Esophagus mucosa (tissue), 1 donor: ENCODE measurements at places on chromosomes 4 and X. TPM values are rescaled to one million over a fixed set of nuclear protein-coding genes. Genes with fewer than 3 reads are reported as not detected.

DNA sequence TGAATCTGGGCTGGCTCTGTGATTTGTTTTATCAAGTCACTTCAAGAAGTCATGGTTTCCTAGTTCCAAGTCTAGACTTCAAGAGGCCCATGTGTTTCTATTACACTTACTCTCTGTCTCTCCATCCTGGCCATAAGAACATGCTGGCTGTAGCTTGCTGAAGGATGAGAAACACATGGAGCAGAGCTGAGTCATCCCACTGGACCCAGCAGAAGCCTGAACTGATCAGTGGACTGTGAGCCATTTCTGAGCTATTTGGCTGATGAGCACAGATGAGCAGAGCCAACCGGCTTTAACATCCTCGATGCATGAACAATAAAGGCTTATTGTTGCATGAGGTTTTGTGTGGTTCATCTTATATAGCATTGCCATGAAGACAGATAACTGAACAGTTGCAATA is 290.6 kb upstream of the BOD1L1 start:
- no peak for ATAC-seq

GRCh38 chrX:83934220-83934619 is 73.3 kb downstream of the CYLC1 start:
- no peak for ATAC-seq

GRCh38 chr4:14518136-14518535 is 484.1 kb upstream of the CPEB2 start:
- no peak for ATAC-seq

DNA sequence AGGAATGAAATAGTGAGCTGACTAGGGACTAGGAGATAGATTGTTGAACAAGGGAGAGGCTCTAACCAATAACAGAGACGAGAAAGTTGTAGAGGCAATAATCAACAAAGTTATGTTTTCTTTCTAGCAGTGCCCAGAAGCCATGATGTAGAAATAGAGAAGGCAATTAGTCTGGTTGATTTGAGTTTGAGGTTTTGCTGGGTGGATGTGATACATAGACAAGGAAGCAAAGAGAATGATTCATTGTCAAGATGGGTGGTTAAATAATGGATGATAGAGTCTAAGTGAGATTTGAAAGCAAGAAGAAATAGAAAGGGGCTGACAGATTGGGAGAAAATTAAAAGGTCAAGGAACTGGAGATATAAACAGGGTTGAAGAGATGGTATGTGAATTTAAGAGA is 11.2 kb downstream of the RBM41 start:
- no peak for ATAC-seq

GRCh38 chrX:2162695-2163094 is 338.1 kb downstream of the DHRSX start:
- ATAC-seq = no peak

DNA sequence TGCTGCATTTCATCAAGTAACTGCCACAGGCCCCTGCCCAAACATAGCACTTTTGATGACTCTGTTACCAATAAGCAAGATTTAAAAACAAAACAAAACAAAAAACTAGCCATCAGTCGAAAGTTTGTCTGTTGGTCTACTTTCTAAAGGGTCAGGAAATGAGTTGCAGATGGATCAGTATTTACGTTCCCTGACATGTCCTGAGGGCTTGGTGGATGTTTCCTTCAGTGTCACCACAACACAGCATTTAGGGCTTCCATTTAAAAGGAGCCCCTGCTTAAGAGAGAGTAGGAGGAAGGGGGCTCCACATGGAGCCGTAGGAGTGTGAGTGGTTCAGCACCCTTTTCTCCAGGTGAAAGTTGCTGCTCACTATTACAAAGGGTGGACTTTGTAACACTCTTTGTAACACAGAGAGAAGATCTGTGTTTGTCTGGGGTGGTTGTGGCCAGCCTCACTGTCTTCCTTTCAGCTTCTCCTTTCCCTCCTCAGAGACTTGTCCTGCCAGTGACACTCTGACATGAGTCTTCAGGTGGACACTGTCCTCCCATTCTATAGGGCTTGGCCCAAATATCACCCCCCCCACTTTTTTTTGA is 167.5 kb upstream of the PDE5A start:
- no peak for ATAC-seq

DNA sequence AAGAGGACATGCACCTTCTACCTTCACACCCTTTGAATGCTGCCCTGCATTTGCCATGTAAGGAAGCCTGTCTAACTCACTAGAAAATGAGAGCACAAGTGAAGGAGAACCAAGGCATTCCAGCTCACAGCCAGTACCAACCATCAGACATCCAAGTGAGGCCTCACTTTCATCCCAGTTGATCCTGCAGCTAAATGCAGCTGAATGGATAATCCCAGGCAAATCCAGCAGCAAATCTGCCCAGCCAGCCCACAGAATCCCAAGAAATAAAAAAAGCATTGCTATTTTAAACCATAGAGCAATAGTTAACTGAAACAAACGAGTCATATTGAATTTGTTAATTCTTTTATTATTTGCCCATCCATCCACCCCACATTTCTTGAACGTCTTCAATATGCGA is 112.5 kb downstream of the C4orf33 start:
- ATAC-seq = no peak

DNA sequence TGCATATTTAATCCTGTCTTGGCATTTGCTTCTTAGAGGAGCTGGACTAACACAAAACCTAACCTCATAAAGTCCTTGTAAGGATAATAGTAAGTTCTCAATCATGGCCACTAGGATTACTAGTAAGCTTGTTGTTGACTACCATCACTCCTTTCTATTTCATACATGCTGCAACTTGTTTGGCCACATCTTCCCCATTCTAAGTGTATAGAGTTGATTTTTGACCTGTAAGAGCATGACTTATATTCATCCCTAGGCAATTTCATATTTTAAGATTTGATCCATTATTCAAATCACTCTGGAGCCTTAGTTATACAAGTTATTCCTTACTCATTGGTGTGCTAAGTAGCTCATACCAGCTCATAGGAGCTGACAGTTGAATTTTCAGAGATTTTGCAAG is 109.4 kb downstream of the EFHC2 start:
- ATAC-seq = peak; percentile 90

DNA sequence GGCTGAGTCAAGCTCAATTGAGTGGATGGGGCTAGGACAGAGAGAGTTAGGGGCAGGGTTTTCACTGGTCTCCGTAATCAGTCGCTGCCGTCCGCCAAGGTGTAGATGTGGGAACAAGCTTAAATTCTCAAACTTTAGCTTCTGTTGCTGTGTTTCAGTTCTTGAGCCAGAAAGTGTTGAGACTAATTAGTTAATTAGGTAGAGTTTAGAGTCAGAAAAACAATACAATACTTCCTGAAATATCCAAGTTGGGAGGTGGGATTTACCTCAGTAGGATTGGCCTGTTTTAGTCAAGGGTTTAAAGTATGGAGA is 1.1 kb upstream of the UBE2D3 start:
- no peak for ATAC-seq

DNA sequence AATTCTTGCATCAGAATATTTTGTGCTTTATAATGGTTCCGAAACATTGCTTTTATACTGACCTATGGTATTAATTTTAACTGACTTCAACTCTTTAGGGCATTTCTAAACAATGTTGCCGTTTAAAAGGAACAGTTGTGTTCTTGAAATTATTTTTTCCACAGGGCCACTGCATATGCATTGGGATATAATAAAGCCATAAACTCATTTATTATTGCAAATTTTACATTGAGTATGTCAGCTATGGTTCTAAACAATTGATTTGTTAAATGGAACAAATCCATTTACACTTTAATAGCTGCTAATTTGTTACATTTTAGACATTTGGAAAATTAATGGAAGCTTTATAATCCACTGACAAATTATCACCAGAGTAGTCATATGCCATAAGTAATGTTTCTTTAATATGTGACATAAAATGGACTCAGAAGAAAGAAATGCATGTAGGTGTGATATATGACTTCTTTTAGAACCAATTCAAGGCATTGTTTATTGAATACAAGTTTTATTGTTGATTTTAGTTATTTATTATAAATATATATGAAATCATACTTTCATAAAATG is 553.3 kb downstream of the TLL1 start:
- no peak for ATAC-seq

- no peak for ATAC-seq
Measured at GRCh38 chr4:179398414-179398813, 1956.2 kb upstream of the AGA start.

DNA sequence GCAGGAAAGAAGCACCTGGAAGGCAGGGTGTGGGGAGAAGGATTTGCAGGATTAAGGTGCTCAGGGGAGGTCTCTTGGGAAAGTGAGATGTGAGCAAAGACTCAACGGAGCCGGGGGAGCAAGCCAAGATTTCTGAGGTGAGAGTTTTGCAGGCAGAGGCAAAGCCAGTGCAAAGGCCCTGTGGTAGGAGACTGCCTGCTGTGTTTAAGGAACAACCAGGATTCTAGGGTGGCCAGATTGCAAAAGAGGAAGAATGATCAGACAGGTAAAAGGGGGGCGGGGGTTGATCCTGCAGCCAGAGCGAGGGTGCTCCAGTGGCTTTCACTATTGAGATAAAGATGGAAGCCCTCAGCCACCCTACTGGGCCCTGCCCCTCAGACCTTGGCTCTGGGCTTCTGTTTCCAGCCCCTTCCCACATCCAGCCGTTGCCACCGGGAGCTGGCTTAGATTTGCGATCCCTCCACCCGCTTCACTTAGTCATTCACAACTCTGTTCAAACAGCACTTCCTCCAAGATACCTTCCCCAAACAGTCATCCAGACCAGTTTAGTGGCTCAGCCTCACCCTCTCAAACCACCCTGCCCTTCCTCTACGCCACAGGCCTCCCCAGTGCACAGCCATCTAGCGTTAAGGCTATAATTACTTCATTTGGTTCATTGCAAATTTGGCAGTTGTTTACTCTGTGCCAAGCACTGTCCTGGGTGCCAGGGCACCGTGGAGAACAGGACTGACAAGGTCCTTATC is 23.3 kb upstream of the BCOR start:
- ATAC-seq = peak; percentile 95

- ATAC-seq = no peak
Measured at GRCh38 chr4:126890383-126890782, 742.4 kb upstream of the INTU start.

GRCh38 chr4:42603862-42604261 is 53.0 kb downstream of the ATP8A1 start:
- ATAC-seq = no peak

DNA sequence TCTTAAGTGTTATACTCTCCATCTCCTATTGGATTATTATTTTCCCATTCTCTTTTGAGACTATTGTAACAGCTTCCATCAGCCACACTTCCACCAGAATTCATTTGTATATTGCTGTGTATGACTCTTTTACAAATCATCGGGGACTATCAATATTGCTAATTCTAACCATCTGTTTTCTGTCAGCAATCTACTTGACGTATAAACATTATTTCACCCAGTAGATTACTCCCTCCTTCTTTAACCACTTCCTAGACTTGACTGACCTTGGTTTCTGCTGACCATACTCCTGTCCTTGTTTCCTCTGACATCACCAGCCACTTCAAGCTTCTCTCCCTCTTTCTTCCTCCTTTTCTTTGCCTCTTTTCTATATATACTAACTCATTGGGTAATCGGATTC is 402.9 kb downstream of the PCDH18 start:
- no peak for ATAC-seq

- ATAC-seq = peak; percentile 66
Measured at GRCh38 chrX:110082161-110082560, 79.2 kb downstream of the TMEM164 start.

GRCh38 chrX:132292793-132293192 is 73.5 kb upstream of the RAP2C start:
- ATAC-seq = peak; percentile 63

GRCh38 chrX:6891404-6891803 is 256.1 kb upstream of the STS start:
- ATAC-seq = no peak

GRCh38 chr4:73912191-73912590 is 43.0 kb downstream of the CXCL1 start:
- ATAC-seq = no peak

GRCh38 chrX:132412208-132412607 is 76.6 kb downstream of the MBNL3 start:
- ATAC-seq = no peak

- no peak for ATAC-seq
Measured at GRCh38 chr4:122689972-122690371, 42.5 kb upstream of the BBS12 start.

DNA sequence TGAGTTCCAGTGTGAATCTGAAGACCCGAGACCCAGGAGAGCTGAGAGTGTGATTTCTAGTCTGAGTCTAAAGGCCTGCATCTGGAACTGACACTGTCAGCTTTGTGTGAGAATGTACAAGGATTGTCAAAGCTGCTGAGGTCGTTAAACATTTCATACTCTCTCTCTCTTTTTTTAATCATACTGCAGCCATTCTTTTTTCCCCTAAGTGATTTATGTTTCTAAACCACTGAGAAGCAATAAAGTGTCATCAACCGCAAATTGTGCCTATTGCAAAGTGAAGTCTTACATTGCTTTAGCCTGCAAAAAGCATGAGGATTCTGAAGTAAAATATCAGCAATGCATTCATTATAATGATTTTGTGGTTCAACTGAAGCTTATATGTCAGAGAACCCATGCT is 106.0 kb downstream of the ASMT start:
- no peak for ATAC-seq

- no peak for ATAC-seq
Measured at GRCh38 chrX:883588-883987, 253.0 kb downstream of the SHOX start.

DNA sequence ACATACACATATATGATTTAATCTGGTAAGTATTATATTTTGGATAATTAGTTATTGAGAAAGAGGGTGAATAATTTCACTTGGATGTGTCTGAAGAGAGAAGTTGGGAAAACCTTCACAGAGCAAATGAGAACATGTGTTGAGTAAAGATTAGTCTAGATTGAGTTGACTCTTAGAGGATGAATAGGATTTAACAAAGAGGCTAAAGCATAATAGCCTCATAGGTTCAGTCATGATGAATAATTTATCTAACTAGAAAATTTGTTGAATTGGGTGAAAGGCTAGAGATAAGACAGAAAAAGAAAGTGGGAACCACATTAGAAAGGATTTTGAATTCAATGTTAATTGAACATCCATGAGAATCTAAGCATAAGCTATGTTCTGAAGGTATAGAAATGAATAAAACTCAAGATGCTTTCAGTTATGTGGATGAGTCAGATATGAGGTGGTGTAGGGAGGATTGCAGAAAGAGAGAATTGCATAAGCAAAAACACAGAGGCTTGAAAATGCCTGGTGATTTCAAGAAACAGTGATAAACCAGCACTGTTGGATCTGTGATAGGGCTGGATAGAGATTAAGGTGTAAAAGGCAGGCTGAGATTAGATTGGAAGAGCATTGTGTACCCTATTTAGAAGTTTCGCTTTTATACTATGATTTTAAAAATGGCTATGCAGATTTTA is 207.6 kb upstream of the NR3C2 start:
- ATAC-seq = no peak

DNA sequence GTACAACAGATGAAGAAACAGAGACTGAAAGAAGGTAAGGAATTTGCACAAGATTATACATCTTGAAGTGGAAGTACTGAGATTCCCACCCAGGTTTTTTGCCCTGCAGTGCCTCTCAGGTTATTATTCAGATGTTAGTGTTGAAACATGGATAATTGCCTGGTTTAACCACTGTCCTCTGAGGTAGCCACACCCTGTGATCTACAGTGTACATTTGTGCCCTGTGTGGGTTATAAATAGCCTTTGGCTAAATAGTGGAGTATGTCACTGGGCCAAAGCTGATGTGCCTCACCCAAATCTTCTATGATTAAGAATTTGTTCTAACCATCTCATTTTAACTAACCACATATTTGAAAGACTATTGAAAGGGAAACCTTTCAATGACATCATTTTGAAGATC is 5.4 kb upstream of the ASB5 start:
- ATAC-seq = peak; percentile 57

The PLXNB3 gene
- total RNA-seq = 11.2 TPM

The TCEAL7 gene
- 0.16 TPM for total RNA-seq

The HTRA3 gene
- total RNA-seq = 1.0 TPM

The RNF212 gene
- 1.4 TPM for total RNA-seq

The GYPE gene
- not detected for total RNA-seq

The CTAG2 gene
- total RNA-seq = not detected

The ADH1B gene
- total RNA-seq = 14.2 TPM
